ENCODE measurements at places on chromosomes 12 and 14.

GRCh38 chr12:77953528-77954205 is 123.0 kb downstream of the NAV3 start:
- DNase-seq: no peak

- no peak for DNase-seq
These were observed 51.2 kb upstream of the RTRAF start for GRCh38 chr14:51938137-51938536.

DNA sequence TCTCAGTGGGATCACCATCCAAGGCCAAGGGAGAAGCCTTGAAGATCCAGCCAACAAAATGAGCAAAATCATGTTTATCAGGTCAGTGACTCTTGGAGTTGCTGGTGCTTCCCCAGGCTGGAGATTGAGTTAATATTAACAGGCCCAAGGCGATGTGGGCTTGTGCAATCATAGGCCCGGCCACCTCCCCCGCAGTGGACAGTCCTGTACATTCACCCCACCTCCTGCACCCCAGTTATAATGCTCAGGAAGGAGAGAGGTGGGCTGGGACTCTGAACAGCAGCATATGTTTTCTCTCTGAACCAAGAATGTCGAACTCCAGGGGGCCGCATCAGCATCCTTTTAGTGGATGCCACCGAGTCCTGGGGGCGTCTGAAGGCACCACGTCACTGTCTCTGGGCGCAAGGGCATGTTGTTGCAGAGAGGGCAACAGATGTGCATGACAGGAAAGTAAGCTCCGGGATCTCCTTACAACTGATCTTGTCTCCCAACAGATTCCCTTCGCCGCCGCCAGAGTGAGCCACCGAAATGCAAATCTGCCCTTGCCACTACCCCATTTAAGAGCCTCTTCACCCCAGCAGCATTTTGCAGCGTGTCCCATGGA is 32.2 kb upstream of the SERPINA6 start:
- DNase-seq: peak; percentile 69

- DNase-seq: no peak
These were observed 35.7 kb downstream of the RIN3 start for GRCh38 chr14:92549105-92549858.

- no peak for DNase-seq
These were observed 350.8 kb downstream of the LRFN5 start for GRCh38 chr14:41957459-41957858.

DNA sequence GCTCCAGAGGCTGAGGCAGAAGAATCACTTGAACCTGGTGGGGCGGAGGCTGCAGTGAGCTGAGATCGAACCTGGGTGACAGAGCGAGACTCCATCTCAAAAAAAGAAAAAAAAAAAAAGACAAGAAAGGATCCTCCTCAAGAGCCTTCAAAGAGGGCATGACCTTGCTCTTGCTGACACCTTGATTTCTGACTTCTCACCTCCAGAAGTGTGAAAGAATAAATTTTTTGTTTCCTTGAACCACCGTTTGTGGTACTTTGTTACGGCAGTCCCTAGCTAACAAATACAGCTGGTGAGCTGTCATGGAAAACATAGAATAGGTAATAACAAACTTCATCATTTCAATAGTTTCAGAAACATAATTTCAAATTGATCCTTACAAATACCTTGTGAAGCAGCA is 1.9 kb upstream of the ACTR10 start:
- no peak for DNase-seq

- no peak for DNase-seq
These were observed 35.6 kb downstream of the DGLUCY start for GRCh38 chr14:91149462-91149861.

DNA sequence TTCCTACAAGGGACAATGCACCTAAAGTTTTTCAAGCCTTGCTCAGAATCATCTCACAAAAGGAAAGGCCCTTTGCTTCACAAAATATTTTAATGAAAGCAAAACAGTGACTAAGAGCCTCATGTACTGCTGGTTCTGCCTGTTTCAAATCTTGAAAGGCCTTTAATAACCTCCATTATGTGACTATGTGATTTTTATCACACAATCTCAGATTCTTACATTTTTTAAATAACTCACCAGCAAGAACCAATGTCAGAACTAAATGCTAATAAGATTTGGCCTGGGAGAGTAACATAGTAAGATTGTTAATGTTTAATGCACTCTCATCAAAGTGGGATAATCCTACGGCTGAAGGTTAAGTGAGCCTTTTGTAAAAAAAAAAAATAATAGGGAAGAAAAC is 378.9 kb downstream of the RGS6 start:
- no peak for DNase-seq

- DNase-seq: no peak
These were observed 12.1 kb downstream of the GZMH start for GRCh38 chr14:24597403-24597802.

GRCh38 chr12:63787306-63787705 is 7.6 kb downstream of the RXYLT1 start:
- no peak for DNase-seq

DNA sequence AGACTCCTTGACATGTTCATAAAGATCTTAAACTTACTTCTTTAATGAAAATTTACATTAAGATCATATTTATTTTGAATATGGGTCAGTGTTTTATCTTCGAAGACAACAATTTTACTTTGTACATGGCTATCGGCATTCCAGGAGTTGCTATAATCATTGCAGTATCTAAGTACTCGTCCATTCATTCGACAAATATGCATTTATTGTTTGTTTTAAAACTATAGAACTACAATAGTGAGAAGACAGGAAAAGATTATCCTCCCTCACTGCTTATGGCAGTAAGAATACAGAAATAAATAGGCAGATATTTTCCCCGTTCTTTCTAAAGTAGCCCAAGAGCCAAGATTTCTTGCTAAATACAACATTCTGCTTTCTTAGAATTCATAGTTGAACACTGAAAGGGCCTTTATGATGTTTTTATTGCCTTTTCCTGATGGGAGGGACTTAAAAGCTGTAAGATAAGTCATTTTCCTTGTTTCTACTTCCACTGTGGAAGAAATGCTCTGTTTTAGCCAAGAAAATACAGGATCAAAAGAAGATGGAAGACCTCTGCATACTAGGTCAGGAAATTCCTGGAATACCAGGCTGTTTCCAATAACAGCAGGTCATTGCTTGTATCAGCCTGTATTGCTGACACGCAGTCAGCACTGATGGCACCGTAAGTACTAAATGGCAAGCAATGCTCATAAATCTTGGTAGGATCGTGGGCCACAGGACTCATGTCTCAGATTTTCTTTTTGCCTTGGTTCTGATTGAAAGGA is 521.0 kb upstream of the ATP2B1 start:
- DNase-seq: peak; percentile 37

DNA sequence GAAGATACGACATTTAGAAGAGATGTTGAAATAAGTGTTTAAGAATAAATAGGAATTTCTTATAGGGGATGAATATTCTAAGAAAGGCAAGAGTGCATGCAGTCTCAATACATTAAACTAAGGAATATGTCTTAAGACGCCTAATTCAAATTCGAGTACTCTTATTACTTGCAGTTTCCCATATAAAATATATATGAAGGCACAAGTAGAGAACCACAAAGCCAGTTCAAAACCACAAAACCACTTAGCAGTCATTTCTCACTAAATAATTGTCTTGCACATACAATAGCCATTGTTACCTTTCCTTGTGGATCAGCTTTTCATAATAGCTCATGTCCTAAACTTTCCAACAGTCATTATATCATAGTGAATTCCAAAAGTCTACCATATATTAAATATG is 91.0 kb upstream of the MON2 start:
- DNase-seq: no peak

GRCh38 chr12:40016980-40017379 is 88.9 kb downstream of the SLC2A13 start:
- no peak for DNase-seq

GRCh38 chr12:22480016-22480415 is 64.3 kb downstream of the C2CD5 start:
- no peak for DNase-seq

GRCh38 chr14:56168007-56168616 is 49.9 kb downstream of the PELI2 start:
- no peak for DNase-seq

Data from neural progenitor cell (in vitro differentiated cells).